NCI-H2171 treated with DMSO at 0.1 percent for 48 hours (cell line): ENCODE measurements at places on chromosomes 1 and 21.

- no peak for DNase-seq
Measured at GRCh38 chr1:172926070-172926469, 124.7 kb downstream of the TNFSF18 start.

GRCh38 chr1:30106125-30106524 is 617.3 kb downstream of the MATN1 start:
- no peak for DNase-seq

DNA sequence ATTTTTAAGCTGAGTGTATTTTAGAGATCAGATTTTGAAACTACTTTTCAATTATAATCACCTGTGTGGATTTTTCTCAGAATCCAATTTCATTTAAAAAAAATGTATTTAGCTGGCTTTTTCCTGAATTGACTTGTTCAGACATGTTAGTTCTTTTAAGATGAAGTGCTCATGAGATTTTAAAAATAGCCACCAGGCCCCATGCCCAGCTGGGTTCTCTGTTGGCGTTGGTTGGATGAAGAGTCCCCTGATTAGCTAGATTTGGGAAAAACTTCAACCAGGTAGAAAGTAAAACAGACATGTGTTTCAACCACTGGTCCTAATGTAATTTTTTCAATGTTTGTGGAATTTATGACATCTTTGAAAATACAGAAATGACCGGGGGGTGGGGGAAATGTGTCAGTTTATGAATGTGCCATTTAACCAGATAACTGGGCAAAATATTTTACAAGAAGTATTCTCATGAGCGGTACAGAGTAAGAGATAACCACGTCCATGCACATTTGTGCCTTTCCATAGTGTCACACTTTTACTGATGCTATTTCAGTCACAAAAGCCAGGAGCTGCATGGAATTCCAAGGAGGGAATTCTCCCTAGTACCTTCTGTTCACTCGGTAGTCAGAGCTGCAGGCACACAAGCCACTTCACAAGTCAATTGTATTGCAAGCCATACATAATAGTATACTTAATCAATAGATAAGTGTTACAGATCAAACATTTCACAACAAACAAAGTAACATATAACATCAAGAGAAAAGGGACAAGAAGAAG is 51.1 kb downstream of the KCNK1 start:
- DNase-seq = peak; percentile 51

DNA sequence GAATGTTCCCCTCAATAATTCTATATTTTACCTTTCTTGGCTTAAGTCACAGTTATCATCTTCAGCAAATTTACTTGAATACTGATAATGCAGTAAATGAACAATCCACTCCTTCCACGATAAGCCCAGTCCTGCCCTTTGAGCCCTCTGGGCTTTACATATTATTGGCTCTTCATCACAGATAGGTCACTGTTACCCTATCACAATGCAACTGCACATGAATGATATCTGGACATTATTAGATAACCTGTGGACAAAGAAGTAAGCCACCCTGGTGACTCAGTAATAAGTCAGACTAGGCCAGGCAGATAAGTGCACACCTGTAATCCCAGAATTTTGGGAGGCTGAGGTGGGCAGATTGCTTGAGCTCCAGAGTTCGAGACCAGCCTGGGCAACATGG is 69.4 kb downstream of the SPATA6 start:
- no peak for DNase-seq

DNA sequence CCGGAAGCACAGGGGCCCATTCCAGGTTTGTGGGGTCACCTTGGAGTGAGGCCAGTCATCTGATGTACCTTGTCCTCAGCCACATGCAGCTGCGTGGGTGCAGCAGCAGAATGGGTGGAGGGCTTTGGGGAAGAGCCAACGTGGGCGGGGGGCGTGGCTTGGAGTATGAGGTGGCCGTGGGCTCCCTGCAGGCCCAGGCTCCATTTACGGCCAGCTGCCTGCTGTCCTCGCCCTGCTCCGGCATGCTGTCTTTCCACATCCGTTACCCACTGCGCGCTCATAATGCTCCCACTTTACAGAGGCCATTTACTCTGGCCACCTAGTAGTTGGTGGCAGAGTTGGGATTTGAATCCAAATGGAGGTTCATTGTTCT is 27.8 kb upstream of the TINAGL1 start:
- DNase-seq = no peak

DNA sequence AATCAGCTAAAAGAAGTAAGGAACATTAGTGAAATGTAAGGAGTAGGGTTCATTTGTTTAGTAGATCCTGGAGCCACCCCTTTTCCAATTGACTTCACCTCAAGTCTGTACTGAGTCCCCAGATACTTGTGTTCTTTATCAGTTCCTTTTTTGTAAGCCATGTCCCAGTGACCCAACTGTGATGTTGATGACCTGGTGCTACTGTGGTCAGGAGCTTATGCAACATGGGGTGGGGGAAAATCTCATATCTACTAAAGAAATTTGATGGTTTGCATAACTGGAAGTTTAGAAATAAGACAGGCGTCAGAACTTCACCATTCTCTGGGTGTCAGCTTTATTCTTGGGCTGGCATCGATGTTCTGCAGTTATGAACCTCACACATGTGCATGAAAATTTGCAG is 120.5 kb downstream of the LRRC7 start:
- no peak for DNase-seq

GRCh38 chr1:110070671-110071242 is at the start of gene ALX3:
Gene ALX3, minus strand, starts transcription at chr1:110070672. Its CDS starts 60 bp downstream, at chr1:110070612.
- no peak for DNase-seq

GRCh38 chr1:150022357-150022756 is 11.8 kb upstream of the OTUD7B start:
- no peak for DNase-seq
